Femur (tissue), 1 donor: ENCODE measurements at places on chromosomes 1 and 21.

DNA sequence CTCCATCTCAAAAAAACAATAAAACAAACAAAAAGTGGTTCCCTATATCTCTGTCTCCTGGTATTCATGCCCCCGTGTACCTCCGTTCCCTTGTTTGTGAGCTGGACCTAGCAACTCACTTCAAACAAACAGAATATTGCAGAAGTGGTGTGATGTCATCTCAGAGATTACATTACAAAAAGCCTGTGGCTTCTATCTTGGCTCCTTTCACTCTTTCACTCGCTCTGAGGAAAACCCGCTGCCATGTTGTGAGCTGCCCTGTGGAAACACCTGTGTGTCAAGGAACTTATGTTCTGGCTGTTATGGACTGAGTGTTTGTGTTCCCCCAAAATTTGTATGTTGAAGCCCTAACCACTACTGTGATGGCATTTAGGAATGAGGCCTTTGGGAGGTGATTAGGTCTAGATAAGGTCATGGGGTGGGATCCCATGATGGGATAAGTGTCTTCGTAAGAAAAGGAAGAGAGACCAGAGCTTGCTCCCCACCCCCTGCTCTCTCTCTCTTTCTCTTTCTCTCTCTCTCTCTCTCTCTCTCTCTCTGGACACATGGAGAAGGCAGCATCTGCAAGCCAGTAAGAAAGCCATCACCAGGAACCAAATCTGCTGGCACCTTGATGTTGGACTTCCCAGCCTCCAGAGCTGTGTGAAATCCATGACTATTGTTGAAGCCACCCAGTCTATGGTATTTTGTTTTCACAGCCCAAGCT lies 7.4 kb upstream of the HYI start:
- no peak for DNase-seq

DNA sequence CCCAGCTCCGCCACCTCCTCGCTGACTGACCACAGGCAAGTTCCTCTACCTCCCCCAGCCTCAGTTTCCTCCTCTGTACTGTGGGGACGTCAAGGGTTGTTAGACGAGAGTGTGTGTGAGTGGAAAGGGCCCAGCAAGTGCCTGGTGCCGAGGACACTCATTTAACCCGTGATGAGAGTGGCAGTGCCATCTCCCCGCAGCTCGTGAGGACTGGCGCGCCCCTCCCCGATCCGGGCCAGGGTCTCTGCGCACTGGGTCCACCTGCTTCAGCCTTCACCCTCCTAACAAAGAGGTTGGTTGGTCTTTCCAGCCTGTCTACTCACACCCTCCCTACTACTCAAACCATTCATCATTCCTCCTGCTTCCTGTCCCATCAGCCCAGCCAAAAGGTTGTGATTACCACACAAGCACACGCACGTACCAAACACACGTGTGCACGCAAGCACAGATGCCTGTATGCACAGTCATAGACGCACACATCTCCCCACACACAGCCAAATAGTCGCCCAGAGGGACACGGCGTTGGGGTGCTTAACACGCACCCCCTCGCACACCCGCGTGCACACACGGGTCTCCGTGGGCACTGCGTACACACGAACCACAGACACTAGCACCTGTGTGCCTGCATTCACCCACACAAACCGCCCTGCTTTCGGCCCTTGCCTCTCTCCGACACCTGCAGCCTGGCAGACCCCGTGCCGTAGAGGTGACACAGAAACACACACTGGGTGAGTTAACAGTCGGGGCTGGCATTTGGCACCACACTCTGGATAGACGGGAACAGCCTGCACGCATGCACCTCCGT lies 39.3 kb downstream of the TAS1R2 start:
- no peak for DNase-seq

DNA sequence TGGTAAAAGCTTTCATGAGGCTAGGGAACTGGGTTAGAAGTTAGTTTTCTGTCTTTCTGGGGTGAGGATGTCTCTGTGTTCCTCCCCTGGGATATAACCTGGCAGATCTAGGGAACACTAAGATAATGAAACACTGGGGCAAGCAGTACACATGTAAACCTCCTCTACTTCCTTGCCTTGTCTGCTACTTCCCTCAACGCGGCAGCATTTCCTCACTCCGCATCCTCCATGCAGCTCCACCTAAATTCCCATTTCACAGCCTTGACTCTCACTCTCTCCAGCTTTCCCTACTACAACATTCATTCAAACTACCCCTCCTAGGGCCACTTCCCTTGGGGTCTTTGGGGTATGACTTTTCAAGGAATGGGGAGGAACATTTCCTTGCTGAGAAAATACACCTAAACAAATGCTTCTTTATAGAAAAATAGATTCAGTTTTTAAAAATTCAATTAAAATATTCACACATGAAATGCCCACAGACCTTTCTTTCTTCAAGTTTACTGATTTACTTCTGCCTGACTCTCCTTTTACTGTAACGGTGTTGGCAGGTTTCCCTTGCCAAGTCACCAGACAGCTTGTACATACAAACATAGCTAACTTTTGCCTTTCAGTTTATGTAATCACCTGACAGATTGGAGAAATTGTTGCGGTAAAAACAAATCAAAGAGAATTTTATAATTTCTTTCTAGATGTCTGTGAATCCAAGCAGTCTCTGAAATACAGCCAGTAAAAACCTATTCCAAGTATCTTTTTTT lies 90.1 kb downstream of the TNFSF18 start:
- DNase-seq, result no peak

GRCh38 chr1:101410048-101410878 lies 173.4 kb downstream of the S1PR1 start:
- no peak for DNase-seq

DNA sequence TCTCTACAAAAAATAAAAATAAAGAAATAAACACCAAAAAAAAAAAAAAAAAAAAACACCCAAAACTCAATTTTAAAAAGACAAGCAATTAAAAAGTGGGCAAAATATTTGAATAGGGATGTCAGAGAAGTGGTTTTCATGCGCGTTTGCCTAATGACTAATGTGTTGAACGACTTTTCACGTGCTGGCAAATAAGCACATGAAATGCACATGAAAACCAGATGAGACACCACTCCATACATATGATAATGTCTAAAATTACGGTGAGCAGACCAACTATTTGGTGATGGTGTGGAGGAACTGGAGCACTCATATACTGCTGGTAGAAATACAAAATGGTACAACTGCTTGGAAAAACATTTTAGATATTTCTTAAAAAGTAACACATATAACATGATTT lies 39.4 kb upstream of the UHMK1 start:
- DNase-seq, result no peak

DNA sequence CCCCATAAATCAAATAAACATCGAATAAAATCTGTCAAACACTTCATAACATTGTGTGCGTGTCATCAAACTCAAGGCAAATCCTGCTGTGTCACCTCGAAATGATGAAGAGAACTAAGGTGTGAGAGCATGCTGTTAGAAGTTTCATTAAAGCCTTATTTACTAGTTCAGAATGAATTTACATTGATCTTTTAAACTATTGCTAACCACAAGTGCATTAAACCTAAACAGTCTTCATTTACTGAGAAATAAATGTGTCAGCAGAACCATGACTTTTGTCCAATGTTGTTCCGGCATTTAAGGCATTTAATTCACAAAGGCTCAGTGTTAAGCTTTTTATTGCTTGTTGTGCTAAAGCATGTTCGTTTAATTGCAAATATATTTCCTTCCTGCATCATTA lies 474.4 kb downstream of the SETD4 start:
- DNase-seq, result no peak

- no peak for DNase-seq
Observed at GRCh38 chr1:23171181-23171755, 2.6 kb upstream of the LUZP1 start.

GRCh38 chr1:27414091-27414490 lies 21.7 kb downstream of the GPR3 start:
- DNase-seq, result no peak

DNA sequence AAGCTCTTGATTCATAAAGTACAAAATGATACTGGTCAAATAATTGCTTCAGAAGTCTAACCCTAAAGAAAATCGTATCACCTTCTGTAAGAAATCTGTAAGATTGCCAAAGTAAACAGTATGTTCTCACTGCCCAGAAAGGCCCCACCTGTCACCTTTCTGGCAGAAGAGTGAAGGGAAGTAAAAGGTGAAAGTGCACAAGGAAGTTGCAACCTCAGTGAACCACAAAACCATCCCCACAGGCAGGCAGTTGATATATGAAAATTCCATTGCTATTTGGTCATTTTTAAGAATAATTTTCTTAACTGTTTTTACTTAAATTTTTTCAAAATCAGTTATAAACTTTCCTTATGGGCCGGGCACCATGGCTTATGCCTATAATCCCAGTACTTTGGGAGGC lies 48.5 kb upstream of the FBXO28 start:
- DNase-seq, result no peak

GRCh38 chr1:181097242-181097641 lies 8.7 kb downstream of the IER5 start:
- DNase-seq, result no peak

DNA sequence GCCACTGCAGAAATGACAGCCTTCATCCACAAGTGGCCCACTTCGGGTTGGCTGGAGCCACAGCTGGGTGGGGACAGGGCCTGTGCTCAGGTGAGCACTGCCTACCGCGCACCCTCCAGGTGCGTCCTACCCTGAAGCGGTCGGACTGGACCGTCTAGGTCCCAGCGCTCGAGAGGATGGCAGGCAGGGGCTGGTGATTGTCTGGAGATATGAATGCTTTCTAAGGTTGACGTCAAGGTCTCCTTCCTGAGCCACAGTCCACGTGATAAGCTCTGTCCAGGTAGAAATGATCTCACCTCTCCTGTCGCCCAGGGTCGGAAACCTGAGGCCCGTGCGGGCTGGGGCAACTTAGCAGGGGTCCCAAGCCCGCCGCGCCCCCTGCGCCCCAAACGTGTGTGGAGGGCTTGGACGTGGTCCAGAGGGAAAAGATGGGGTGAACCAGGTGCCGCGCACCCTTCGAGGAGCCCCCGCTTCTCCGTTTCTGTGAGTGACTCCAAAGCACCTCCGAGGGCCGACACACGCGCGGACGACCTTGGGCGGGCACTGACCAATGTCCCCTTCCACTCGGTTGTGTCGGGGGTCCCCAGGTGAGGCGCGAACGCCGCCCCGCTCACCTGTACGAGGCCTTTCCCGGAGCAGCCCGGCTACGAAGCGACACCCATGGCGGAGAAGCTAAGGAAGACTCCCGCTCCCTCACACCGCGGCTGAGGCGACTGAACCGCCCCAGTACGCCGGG lies 853 bp upstream of the DOP1B start:
- DNase-seq, result no peak

- no peak for DNase-seq
Observed at GRCh38 chr1:54595956-54596498, 27.3 kb downstream of the FAM151A start.

- DNase-seq, result no peak
Observed at GRCh38 chr1:88640060-88640459, 44.0 kb upstream of the PKN2 start.

GRCh38 chr1:203036135-203036534 lies 9.8 kb downstream of the PPFIA4 start:
- DNase-seq, result no peak
